ENCODE measurements at places on chromosomes 12 and 14.

DNA sequence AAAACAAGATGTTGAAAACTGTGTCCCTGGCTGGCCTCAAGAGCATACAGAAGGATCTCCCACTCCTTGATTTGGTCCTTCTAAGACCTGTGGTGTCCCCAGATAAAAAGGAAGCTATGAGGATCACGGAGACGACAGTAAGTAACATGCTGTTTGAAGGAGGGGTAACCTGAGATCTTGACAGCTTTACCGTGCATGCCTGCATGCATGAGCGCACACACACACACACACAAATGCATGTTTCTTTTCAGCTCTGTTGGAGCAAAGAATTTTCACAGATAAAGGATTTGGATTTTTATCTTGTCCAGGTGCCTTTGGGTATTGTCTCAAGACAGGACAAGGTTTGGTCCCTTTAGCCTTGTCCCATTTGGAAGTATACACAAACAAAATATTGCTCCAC lies 411.6 kb upstream of the CCDC196 start:
- no peak for DNase-seq

- peak; percentile 69 for DNase-seq
Observed at GRCh38 chr12:104358353-104359003, 54.9 kb downstream of the EID3 start.

- no peak for DNase-seq
Observed at GRCh38 chr12:85369365-85370154, 89.5 kb downstream of the ALX1 start.

- no peak for DNase-seq
Observed at GRCh38 chr12:53985994-53986685, 1.2 kb downstream of the HOXC10 start.

DNA sequence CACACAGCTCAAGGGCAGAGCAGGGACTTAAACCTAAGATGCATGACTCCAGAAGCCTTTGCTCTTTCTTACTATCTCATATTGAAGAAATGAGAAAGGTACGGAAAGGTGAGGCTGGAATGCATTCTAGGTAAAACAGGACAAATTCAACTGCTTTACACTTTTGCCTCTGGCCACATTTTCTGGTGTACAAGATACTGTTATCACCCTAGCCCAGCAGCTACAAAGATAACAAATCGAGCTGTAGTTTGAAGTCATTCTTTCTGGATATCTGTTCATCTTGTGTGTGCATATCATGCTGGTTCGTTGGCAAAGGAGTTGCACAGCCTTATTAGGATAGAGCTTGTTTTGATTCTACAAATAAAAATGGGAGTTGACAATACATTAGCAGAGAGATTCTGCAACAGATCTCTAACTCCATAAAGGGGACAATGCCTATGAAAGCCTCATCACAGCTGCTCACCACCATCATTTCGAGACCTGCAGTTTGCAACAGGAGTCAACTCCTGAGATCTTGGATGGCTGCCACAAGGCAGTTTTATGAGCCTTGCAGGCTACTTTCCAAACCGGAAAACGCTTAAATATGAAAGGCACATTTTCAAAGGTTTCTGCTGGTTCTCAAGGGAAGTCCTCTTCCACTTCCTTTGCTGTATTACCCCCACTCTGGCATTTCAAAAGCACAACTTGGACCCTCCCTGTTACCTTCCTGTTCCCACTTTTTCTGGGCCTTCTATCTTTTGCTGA lies 64.9 kb downstream of the STXBP6 start:
- DNase-seq = peak; percentile 79

DNA sequence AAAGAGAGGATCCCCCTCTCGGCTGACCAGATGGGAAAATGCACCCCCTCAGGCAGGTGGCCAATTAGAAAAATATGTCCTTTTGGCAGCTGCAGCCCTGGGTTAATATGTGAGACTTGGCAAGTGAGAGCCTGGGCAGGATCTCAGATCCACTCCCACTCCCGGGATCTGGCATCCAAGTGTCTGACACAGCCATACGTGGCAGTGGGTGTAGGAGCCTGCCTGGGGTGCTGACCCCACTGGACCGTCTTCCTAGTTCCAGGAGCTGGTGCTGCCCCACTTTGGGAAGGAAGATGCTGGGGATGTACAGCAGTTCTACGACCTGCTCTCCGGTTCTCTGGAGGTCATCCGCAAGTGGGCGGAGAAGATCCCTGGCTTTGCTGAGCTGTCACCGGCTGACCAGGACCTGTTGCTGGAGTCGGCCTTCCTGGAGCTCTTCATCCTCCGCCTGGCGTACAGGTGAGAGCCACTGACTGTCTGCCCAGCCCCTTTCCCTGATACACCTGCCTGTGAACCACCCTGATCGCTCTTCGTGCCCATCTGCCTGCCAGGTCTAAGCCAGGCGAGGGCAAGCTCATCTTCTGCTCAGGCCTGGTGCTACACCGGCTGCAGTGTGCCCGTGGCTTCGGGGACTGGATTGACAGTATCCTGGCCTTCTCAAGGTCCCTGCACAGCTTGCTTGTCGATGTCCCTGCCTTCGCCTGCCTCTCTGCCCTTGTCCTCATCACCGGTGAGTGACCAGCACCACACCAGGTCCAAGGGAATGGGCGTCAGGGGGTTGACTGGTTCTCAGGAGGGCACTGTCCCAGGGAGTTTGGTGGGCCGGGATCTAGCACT lies 5.8 kb downstream of the NR4A1 start:
- DNase-seq = no peak

- peak; percentile 64 for DNase-seq
Observed at GRCh38 chr14:61368114-61368710, 46.8 kb downstream of the PRKCH start.

DNA sequence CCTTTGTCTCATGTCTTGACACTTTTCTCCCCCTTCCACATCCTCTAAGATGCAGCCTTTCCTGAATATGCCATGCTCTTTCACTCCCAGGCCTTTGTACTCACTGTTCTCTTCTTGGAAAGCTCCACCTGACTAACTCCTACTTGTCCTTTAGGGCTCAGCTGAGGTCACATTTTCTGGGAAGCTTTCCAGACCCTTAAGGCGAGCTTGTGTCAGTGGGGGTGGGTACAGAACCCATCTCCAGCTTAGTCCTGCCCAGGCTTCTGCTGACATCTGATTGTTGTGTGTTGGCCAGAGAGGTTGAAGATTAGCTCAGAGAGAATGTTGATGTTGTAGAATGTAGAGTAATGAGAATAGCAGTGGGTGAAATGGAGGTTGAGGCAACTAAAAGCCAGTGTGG lies 2.9 kb upstream of the TSFM start:
- DNase-seq = no peak

GRCh38 chr12:57874166-57875108 lies 27.9 kb upstream of the CTDSP2 start:
- peak; percentile 47 for DNase-seq

DNA sequence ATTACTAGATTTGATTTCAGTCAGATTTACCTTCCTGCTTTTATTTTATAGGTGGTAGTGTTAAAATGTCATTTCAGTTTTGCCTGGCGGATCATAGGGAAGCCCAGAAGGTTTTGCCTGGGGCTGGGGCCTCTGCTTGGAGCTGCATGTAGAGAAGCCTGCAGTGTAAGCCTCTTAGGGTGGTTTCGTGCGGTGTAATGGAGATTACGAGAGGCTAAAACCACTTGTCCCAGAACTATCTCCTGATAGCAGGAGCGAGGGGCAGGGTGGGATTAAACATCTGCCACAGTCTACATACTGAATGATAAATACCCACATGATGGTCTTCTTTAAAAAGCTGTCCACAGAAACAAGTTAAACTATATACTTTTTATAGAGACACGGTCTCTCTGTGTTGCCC lies 35.0 kb upstream of the DICER1 start:
- no peak for DNase-seq

GRCh38 chr14:60349663-60350365 lies 100.8 kb downstream of the PPM1A start:
- DNase-seq = peak; percentile 33

DNA sequence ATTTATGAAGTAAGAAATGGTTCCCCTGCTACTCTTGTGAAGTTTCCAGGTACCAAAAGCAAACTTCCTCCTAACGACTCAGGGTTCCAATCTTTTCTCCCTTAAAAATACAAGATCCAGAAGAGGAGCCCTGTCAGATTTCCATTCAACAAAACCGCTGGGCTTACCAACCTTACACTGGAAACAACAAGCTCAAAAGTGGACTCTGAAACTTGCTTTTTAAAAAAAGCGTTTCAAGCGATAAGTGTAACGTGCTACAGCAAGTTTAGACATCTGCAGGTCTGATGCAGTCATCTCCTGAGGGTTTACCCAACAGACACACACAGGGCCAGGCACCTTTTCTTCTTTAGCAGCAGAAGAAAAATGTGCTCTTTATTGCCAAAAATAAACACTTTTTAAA lies 6.9 kb upstream of the CREBL2 start:
- no peak for DNase-seq

DNA sequence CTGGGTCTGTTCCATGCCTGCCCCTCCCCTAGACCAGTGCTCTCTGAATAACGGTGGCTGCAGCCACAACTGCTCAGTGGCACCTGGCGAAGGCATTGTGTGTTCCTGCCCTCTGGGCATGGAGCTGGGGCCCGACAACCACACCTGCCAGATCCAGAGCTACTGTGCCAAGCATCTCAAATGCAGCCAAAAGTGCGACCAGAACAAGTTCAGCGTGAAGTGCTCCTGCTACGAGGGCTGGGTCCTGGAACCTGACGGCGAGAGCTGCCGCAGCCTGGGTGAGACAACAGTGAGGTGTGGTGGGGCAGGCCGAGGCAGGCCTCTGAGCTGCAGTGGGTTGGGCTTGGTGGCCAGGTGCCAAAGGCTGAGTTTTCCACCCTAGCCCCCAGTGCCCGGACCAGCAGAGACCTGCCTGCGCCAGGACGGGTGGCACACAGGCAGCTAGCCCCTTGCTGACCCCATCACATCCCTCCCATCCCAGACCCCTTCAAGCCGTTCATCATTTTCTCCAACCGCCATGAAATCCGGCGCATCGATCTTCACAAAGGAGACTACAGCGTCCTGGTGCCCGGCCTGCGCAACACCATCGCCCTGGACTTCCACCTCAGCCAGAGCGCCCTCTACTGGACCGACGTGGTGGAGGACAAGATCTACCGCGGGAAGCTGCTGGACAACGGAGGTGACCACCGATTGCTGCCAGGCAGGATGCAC lies 28.2 kb upstream of the LRP1-AS start:
- DNase-seq = peak; percentile 72

- no peak for DNase-seq
Observed at GRCh38 chr12:62876938-62877548, 57.9 kb downstream of the PPM1H start.

GRCh38 chr12:9132008-9132535 lies 16.4 kb upstream of the A2M start:
- DNase-seq = no peak

DNA sequence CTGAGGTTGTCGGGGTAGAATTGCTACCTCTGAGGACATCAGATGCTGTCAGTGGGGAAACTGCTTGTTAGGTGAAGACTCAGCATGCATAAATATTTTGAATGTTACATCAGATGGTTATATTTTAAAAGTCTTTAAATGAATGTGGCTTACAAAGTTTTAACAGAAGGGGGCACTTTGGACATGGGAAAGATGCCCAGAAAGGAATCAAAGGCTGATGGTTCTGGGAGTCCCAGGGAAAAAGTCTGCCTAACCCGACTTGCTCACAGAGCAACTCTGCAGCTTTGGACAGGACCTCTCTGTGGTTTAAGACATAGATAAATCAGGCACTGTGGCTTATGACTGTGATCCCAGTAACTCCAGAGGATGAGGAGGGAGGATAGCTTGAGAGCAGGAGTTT lies 474.9 kb downstream of the ATP23 start:
- DNase-seq = no peak

DNA sequence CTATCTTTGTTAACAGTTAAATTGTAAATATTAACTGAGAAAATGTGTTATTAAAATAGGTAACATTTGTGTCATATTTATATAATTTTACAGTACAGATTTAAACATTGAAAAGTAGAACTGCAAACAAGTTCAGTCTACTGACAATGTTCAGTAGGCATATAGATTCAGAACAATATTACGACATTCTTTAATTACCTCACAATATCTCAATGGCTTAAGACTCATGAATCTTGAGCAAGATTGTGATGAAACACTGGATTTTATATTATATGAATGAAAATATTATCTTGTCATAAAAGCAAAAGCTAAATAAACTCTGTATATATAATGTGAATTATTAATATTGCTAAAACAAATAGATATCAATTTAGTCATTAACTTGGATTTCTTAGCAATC lies 194.9 kb downstream of the ADAMTS20 start:
- DNase-seq = no peak

- DNase-seq = no peak
Observed at GRCh38 chr12:132419631-132420246, 70.2 kb upstream of the FBRSL1 start.

GRCh38 chr12:76049575-76050251 lies 18.1 kb upstream of the PHLDA1 start:
- DNase-seq = no peak

GRCh38 chr12:84497819-84498218 lies 414.8 kb downstream of the SLC6A15 start:
- DNase-seq = no peak

- no peak for DNase-seq
Observed at GRCh38 chr14:79270361-79270760, 940.9 kb downstream of the DIO2 start.

DNA sequence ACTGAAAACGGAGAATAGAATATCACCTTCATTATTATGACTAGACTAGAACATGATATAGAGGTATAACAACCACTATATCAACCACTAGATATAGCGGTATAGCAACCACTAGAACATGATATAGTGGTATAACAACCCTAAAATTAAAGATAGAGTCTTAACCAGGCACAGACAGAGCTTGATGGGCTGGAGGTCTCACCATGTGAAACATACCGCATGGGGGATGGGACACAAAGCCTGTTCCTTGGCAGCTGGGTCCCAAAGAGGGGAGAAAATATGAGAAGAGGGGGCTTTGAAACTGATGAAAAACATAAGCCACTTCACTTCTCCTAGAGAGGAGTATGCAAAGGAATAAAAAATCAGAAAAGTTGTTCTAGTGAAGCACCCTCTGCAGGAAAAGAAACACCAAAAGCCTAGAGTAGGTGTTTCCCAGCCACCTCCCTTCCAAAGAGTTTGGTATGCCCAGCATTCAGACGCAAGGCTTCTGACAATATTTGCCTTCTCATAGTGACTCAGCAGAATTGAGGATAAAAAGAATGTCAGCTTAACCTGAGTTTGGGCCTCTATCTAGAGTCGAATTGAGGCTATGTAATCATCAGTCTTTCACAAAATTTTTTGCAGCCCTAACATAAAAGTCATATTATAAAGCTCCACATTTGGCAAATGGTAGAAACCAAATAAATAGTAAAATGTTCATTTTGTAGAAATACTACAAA lies 316.4 kb downstream of the NOVA1 start:
- peak; percentile 31 for DNase-seq

DNA sequence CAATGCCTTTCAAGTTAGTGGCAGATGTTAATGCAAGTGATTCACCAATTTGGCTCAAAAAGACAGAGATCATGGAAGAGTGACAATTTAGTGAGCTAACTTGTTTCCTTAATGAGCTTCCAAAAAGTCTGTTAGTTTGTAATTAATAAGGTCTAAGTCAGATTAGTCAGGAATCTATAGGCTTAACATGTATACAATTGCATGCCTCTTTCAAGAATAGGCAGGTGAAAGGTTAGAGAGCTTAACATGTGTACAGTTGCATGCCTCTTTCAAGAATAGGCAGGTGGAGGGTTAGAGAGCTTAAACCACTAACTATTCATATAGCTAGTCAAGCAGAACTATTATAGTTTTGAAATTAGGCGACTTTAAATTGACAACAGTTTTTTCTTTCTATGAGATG lies 663.8 kb downstream of the C12orf50 start:
- no peak for DNase-seq

GRCh38 chr14:86815341-86815740 lies 1177.6 kb downstream of the GALC start:
- no peak for DNase-seq
